ENCODE measurements at places on chromosomes 6 and 20.

DNA sequence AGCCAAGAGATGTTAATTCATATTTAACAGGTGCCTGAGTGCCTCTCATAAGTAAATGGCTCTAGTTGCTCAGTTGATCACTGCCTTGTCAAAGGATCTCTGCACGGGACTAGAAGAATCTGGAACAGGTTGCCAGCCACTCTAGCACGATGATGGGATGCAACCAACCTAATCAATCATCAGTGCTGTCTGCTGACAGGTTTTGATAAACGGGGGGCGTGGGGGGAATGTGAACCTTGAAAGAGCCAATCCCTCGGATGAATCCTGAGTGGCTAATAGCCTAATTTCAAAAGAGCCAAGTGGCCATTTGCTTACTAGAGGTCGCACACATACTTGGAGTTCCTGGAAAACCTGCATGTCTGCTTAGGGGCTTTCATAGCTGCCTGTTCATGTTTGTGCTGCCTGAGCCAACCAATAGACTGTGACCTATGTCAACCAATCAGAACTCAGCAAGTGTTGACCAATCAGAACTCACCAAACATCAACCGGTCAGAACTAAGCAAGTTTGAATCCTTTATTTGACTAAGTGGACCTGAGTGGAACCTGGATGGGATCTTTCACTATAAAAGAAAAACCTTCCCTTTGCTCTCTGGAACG lies 43.5 kb upstream of the ECI2 start:
- DNase-seq: no peak

GRCh38 chr20:12531626-12532025 lies 477.1 kb upstream of the SPTLC3 start:
- no peak for DNase-seq

DNA sequence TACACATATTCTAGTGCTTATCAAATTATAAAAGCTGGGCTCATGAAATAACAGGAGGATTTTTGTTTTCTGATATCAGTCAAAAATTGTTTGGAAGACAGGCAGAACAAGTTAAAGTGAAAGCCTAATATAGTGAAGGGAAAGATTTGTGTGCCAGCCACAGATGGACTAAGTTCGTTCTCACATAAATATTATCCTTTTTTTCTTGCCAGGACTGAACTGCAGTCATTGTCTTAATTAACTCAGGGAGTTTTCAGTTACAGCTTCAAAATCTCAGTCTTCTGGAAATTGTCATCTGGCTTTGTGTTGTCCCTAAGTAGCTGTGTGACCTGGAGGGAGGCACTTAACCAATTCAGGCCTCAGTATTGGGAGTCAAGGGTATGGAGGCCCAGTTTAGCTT lies 40.7 kb downstream of the PLCB4 start:
- no peak for DNase-seq

GRCh38 chr6:30570740-30571074 lies 535 bp upstream of the ABCF1 start:
- peak; percentile 16 for DNase-seq

GRCh38 chr6:41258196-41258493 lies 28.3 kb downstream of the TREM1 start:
- no peak for DNase-seq

- no peak for DNase-seq
Measured at GRCh38 chr6:18405477-18406293, 18.5 kb downstream of the RNF144B start.

GRCh38 chr6:33171016-33171879 lies 21.0 kb downstream of the COL11A2 start:
- no peak for DNase-seq
